ENCODE measurements at places on chromosomes 11 and 22.
A peak's percentile ranks its signal among the peaks of the same experiment; 100 is the strongest.

DNA sequence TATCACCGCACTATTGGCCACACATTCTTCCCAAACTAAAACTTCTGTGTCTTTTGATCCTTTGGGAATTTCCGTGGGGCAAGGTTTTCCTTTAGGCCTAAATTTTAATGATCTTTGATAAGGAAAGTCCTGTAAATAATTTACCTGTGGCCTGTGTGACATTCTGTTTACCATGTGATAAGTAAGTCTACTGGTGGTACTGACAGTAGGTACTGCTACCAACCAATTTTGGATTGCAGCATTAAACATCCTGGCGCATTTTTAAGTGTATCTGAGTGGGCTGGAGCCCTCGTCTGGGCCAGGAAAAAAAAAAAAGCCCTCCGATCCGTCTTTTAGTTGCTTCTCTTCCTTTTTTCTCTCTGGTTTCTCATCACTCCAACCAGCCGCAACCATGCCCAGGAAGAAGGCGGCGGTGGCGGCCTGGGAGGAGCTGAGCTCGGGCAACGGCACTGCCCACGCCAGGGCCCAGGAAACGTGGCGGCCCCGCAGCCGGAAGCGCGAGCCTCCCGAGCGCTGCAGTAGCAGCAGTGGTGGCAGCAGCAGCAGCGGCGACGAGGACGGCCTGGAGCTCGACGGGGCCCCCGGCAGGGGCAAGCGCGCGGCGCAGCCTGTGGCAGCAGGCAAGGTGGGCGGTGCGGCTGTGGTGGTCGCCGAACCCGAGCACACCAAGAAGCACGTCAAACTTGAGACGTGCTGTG lies 33.6 kb downstream of the ASRGL1 start:
- no peak for DNase-seq

DNA sequence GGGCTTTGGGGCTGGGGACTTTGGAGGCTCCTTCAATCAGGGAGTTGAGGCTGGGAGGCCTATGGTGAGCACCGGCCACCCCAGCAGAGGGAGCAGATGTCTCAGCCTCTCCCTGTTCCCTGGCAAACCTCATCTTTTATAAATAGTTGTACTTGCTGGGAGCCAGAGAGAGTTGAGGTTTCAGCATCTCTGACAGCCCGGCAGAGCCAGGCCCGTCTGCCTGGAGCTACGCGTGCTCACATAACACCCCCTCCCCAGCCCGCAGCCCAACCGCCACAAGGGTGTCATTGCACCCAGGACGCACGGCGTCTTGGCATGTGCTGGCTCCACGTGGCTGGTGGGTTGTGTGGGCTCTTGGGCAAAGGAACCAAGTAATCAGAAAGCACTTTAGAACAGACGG lies 127.1 kb downstream of the CHST1 start:
- DNase-seq: no peak

DNA sequence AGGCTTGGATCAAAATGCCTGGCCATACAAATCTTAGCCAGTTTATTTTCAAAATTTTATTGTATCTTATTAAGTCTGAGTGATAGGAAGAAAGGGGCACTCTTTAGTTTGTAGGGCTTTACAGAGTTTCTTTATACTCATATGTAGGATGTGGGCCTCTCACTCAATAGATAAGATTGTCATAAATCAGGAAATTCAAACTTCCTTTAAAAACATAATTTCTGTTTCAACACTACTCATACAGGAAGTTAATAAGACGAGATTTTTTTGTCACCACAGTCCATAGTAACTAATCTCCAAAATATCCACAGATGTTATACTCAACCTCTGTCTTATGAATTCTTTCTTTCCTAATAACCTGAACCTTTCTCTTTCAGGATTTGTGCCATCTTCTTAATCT lies 13.3 kb upstream of the OR56B4 start:
- no peak for DNase-seq

- no peak for DNase-seq
Observed at GRCh38 chr11:68214173-68215086, 1.3 kb upstream of the KMT5B start.

- DNase-seq: no peak
Observed at GRCh38 chr22:43256569-43256968, 69.6 kb upstream of the TTLL12 start.

DNA sequence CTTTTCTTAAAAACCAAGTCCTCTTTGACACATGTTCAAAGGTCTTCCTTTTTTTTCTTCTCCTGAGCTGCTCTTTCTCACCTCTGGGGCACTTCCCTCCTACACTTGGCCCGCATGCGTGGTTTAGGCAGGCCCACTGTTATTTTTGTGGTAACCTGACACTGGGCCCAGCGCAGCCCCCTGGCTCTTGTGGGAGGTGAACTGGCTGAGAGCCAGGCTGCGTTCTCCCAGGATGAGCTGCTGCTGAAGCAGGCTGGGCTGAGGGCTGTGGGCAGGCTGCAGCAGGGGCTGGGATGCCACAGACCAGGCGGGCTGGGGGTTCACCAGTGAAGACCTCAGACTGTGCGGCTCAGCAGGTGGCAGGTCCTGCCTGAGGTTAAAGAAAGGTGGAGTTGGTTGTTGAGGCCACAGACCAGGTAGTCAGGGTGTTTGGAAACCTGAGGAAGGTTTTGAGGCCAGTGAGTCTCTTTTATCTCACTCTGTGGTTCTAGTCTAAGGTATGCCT lies 72.4 kb downstream of the TEAD1 start:
- DNase-seq: peak; percentile 38

GRCh38 chr11:104705490-104706190 lies 192.6 kb downstream of the CASP12 start:
- no peak for DNase-seq

DNA sequence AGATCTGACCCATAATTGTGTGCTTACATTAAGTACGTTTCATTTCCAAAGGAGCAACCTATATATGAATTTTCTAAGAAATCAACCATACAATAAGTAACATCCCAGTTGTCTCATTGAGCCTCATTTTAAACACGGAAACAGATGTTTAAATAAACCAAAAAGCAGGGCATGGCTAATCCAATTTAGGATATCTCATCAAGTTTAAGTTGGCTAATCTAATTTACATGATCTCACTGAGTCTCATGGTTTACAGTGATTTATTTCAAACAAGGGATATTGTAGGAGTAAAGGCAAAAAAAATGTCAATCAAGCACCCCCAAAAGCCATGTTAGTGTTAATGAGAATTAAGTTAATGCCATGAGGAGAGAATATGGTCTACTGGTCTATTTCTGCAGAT lies 499.8 kb upstream of the CCDC90B start:
- DNase-seq: no peak

DNA sequence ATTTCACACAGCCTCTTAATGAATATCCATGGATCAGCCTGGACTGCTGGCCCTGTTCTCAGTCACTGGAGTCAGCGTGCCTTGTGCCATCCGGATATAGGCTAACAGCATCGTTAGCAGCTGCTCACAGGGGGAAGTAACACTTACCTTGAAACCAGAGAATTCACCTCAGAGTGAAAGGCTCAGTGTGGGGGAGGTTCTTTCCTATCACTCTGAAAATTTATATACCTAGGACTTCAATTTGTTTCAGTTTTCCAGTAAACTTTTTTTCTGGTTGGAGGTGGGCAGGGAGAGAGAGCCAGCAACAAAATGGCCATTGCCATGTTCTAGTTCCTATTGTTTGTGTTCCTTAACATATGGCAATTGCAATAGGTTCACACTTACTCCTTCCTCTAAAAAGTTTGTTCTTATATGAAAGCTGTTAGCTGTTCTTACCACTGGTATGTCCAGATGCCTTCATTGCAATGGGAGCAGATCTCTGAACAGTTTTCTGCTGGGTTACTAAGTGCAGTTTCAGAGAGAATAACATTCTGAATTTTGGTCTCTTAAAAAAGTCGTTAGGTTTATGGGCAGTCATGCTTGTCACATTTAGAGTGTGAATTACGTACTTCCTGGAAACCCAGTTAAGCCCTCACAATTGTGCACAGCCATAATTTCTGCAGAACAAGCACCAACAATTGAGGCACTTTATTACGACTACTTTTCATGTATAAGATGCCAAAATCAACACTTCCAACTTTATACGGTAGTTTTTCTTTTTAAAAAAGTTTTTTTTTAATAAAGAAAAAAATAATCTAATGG lies 247.6 kb downstream of the CADM1 start:
- DNase-seq: no peak

DNA sequence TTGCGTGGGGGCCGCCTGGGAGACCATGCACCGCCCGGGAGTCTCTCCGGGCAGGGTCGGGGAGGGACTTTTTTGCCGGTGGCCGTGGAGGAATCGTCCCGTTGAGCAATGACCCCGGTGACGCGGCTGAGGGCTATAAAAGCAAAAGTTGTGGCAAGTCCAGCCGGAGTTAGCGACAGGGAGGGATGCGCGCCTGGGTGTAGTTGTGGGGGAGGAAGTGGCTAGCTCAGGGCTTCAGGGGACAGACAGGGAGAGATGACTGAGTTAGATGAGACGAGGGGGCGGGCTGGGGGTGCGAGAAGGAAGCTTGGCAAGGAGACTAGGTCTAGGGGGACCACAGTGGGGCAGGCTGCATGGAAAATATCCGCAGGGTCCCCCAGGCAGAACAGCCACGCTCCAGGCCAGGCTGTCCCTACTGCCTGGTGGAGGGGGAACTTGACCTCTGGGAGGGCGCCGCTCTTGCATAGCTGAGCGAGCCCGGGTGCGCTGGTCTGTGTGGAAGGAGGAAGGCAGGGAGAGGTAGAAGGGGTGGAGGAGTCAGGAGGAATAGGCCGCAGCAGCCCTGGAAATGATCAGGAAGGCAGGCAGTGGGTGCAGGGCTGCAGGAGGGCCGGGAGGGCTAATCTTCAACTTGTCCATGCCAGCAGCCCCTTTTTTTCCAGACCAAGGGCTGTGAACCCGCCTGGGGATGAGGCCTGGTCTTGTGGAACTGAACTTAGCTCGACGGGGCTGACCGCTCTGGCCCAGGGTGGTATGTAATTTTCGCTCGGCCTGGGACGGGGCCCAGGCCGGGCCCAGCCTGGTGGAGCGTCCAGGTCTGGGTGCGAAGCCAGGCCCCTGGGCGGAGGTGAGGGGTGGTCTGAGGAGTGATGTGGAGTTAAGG lies at the start of gene NEAT1:
Gene NEAT1, plus strand, starts transcription at position 166 of the 883 bp plus-strand sequence.
- DNase-seq: peak; percentile 87

- no peak for DNase-seq
Observed at GRCh38 chr11:134654161-134654915, 242.3 kb upstream of the B3GAT1 start.

- no peak for DNase-seq
Observed at GRCh38 chr22:44362249-44363012, 49.7 kb upstream of the SHISAL1 start.

DNA sequence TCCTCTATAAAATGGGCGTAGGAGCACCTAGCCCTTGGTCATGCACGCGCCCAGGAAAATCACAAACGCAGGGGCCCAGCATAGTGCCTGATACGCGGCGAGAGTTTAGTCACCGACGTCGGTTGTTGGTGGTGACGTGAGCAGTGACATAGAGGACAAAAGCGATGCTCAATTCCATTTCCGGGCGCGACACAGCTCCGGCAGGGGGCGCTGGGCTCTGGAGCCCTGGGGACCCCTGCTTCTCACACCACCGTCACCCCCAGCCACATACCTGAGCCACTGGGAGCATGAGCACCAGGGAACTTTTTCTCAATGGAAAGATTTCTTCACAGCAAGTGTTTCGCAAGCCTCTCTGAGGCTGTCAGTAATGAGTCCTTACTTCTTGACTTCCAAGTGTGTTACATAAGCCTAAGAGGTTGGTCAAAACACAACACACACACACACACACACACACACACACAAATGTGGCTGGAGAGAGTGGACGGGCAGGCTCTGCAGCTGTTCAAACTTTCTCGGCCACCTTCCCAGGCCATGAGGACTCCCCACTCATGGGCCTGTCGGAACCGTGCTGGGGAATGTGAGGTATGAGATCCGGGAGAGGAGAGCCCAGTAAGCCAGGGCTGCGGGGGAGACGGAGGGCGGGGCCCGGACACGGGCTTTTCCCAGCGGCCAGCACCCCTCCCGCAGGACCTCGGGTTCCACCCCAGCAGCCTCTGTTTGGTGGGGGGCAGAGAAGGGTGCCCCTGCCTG lies 36.9 kb upstream of the LINC01488 start:
- DNase-seq: peak; percentile 82

DNA sequence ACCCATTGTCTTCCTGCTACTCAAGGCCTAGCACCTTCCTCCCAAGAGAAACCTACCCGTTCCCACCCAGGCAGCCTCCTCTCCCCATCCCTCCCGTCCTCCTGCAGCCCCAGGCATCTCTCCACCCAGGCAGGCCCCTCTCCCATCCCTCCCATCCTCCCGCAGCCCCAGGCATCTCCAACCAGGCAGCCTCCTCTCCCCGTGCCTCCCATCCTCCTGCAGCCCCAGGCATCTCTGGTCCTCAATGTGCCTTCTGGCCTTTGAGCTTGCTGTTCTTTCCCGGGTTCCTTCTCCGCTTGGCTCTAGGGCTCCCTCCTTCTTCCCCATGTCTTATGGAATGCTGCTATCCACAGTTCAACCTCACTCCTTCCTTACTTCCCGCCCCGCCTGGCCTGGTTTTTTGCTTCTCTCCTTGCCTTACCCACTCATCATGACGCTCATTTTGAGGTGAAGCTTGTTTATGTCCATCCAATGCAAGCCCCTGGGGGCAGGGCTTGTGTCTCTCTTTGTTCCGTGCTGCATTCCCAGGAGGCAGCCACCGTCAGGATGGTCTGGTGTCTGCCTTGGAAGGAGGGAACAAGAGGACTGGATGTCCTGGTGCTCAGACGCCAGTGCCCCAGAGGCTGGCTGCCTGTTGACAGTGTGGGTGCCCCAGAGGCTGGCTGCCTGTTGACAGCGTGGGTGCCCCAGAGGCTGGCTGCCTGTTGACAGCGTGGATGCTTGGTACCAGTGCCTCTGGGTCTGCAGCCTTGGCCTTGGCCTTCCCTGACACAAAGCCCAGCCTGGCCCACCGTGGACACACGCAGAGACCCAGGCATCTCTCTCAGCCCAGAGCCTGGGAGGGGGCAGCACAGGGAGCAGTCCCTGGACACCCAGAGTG lies 815.7 kb downstream of the BRD1 start:
- no peak for DNase-seq

DNA sequence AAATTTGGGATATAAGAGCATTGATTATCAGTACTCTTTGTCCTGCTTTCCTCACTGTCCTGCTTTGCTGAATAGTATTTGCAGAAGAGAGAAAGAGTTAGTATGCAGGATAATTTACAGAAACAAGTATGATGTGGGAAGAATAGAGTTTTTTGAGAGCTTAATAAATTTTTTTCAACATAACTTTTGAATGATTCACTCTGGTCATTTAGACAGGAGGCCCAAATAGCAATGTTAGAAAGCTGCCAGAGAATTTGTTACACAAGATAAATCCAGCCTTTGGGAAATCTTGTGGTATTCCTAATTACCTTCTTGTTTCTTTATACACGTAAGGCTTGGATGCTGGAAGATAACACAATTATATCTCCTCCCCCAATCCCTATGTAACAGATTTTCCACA lies 484.6 kb downstream of the CNTN5 start:
- peak; percentile 77 for DNase-seq

DNA sequence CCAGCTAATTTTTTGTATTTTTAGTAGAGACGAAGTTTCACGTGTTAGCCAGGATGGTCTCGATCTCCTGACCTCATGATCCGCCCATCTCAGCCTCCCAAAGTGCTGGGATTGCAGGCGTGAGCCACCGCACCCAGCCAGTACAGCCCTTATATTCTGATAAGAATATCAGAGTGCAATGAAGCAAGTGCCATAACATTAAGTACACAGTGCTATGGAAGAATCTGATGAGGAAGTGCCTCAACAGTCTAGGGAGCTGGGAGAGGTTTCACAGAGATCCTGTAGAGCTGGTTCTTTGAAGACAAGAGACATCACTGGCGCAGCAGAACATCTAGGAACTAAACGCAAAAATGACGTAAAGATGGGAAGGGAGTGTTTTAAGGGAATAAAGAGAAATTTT lies 2.1 kb downstream of the RTCB start:
- DNase-seq: no peak
